ENCODE measurements at places on chromosomes 3 and 15.

DNA sequence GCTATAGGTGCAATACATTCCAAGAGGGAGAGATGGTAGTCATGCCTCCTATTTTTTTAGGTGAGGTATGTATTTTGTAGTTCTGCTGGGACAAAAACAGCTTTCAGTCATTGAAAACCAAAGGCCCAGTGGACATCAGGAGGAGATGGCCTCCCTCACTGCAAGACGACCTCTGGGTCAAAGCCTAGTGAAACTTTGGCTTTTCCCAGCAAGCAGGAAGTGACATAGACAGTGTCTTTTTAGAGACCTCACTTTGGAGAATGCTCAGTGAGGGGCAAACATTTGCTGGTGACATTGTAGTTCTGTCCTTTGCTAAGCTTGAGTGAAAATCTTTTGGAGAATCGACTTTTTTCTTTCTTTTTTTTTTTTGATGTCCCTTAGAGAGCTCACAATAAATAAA, 27.3 kb downstream of the LIPC start:
- DNase-seq = no peak

DNA sequence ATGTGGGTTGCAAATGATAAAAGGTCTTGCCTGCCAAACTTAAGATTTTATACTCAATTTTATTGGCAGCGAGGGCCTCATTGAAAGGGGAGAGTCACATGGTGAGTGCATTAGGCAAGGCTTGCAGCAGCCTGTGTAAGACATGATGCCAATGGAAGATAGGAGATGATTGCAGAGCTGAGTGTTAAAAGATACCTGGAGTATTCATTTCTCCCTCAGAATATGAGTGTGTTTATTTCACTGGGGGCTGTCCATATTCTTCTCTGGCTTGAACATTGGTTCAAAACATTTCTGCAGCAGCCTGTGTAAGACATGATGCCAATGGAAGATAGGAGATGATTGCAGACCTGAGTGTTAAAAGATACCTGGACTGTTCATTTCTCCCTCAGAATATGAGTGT, 165.2 kb upstream of the NUDT16 start:
- DNase-seq = no peak

GRCh38 chr15:53114960-53115359, 324.8 kb upstream of the ONECUT1 start:
- DNase-seq = no peak

DNA sequence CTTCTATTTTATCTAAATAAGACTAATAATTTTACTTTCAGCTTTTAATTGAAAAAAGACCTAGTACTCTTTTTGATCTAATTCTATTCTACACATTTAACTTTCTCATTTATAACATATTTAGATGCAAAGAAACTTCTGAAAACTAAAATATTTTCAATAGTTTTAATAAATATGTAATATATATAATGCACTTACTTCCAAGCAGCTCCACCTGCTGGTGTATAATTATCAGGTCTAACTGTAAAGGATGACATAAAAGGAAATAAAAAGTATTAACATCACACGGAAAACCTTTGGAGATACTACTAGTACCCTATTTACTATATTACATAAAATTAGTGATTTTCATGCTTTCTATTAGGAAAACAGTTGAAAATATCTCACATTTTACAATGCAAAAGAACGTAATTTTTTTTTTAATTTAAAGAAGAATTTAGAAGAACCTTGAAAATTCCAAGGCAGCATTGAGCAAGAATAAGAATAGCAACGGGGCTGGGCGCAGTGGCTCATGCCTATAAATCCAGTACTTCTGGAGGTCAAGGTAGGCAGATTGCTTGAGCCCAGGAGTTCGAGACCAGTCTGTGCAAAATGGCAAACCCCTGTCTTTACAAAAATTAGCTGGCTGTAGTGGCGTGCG, 10.2 kb downstream of the PLSCR5 start:
- no peak for DNase-seq

DNA sequence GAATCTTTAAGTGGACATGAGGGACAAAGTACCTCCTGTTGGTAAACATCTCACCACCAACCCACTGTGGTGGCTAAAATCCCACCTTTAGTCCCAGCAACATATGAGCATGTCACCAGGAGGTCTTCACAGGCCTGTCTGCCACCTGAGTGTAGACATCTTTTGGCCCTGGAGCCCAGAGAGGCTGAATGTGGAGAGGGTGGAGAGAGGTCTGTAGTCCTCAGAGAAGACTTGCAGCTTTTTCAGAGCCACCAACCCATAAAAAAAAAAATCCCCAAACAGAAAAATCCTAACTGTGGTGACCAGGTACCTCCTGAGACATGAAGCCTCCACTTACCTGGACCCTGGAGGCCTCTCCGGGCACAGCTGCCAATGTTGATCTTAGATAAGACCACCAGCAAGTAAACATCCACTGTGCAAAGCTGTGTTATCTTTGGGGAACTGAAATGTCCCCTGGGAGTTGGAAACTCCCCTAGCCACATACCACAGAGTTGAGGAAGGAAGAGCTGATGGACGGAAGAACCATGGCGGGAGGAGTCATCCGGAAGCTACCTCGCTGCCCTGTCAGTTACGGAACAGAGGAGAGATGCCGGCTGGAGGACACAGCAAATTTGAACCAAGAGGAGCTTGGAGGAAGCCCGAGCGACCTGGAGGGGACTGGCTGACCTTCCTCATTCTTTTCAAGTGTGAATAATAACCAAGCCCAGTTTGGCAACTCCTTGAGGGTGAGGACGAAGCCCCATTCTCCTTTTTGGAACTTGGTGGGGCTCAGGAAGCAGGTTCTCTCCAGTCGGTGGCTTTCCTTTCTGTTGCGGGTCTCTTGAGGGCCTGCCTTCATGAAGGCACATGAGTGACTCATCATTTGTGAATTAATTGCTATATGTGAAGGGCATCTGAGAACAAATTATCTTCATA, at the start of gene GHRL:
Gene GHRL (minus strand): TSS at position 443 of the 915 bp plus-strand sequence. CDS start 2,767 bp downstream, outside the sequence.
- DNase-seq = no peak

- DNase-seq = no peak
Measured at GRCh38 chr3:160754371-160754854, 1.6 kb upstream of the PPM1L start.

DNA sequence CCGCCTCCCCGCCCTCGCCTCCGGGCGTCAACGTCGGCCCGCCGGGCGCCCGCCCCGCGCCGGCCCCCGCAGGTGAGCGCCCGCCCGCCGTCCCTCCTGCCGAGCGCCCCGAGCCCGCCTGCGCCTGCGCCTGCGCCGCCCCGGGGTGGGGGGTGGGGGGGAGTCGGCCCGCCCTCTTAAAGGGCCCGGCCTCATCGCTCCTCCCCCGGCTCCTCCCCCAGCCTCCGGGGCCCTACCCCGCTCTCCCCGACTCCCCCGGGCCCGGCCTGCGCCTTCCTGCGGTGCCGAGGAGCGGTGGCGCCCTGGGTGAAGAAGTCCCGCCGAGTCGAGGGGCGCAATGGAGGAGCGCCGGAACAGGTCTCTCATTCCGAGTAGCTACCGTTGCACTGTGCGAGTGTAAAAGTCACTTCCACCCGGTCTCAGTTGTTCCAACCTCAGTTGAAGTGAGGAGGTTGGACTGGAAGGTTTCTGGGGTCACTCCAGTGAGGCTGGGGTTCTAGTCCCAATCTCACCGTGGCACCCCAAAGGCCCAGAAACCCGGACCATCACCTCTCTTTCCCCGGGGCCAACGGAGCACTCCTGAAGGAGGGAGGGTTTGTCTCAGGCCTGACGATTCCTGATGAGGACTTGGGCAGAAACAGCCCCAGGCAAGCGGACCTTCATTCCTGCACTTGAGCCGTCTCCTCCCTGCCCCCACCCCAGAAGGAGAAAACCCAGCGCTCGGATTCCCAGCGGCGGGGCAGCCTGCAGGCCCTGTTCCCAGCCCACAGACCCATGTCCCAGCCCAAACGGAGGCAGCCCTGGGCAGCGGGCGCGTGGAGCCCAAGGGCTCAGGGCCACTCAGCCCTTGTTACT, 1.5 kb upstream of the TNK2 start:
- DNase-seq = peak; percentile 67

GRCh38 chr15:64443747-64444621, 16.4 kb upstream of the ZNF609 start:
- DNase-seq = no peak

DNA sequence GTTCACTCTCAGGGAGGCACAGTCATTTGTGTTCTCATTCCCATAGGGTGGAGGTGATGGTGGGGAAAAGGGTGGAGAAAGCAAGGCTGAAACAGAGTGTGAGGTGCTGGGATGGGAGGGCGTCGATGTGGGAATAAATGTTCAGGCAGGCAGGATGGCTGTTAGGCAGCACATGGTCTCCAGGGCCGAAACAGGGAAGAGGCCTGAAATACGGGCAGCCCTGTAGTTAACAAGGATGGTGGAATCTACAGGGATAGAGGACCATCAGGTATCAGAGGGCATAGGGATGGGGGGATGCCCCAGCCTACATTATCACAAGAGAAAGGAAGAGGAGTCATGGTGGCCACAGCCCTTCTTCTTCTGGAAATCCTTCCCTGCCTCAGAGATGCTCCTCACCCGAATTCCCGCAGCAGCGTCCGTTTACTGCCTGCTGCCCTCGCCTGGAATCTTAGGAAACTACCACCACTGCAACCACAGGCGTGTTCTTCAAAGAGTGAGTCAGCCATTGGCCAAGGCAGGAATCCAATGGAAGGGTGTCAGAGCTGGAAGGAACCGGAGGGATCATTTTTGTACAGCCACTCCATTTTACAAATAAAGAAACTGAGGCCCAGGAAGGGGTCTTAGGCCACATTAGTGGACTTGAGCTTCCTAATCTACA, 49.7 kb upstream of the POMGNT2 start:
- no peak for DNase-seq

GRCh38 chr3:60011218-60011617, 961.4 kb upstream of the CFAP20DC start:
- DNase-seq = no peak

DNA sequence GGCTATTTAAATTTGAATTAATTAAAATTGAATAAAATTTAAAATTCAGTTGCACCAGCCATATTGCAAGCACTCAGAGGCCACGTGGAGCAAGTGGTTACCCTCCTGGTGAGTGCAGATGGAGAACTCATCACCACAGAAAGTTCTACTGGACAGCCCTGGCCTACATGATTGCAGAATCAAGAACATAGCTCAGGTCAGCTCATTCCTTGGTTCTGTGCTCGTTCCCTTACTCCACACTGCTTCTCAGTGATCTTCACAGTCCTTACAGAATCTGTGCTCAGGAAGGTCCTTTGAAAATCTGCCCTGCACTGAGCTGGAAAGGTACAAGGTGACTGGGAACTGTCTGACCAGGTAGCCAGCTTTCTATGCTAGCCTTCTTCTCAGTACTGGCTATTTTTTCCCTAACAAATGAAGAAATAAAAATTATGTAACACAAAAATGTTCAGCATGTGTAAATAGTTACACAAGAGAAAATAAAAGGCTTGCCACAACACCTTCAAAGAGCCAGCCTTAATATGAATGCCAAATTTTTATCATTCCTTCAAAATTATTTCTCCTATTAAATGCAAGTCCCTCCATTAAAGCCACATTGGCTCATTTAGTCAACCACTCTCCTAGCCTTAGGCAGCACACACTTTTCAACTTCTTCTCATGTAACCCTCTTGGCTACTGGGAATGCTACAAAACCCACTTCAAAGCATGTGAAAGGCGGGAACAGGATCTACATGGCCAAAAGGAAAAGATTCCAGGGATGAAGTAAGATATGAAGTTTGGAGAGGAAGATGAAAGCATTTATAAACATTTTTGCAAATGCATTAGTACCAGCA, 326.4 kb upstream of the WNT5A start:
- DNase-seq = no peak

DNA sequence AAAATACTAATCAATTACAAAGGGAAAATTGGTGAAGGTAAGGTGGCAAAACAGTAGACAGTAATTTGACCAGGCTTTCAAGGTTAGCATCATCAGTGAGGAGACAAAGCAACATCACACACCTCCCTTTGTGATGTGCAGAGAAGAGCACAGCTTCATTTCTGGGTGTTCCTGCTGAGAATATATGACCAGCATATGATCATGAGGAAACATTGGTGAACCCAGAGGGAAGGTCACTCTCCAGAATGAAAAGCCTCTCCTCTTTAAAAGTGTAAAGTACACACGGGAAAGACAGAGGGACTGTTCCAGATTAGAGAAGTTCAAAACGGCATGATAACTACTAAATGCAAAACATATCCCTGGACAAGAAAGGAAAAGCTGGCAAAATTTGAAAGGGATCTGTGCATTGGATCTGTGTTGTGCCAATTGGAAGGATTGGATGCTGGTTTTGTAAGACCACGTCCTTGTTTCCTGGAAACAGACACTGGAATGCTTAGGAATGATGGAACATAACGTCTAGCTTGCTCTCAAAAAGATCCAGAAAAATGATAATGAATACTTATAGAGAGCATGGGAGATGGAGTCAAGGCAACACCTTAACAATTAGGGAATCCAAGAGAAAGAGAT, 80.6 kb upstream of the MITF start:
- DNase-seq = no peak

- no peak for DNase-seq
Measured at GRCh38 chr15:85865070-85865684, 70.5 kb upstream of the KLHL25 start.

DNA sequence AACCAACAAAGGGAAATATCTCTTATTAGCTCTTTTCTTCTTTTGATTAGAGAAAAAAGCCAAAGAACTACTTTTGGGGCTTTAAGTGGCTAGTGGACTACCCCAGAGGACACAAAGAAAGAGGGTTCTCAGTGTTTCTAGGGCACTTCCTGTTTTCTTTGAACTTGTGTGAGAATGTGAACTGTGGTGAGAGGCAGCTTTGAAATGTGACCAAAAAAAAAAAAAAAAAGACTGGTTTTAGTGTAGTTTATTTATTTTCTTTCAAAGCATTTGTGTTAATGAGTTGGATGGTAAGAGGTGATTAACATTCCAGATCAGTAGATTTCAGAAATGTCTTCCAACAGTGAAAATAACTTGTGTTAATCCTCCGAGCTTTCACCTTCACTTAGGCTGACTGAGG, 32.4 kb downstream of the SELENOT start:
- DNase-seq = no peak

- no peak for DNase-seq
Measured at GRCh38 chr3:119206611-119207511, 33.5 kb downstream of the UPK1B start.

GRCh38 chr15:95550702-95551101, 779.8 kb upstream of the NR2F2 start:
- DNase-seq = no peak

GRCh38 chr3:29747991-29748390, 467.1 kb downstream of the RBMS3 start:
- DNase-seq = no peak

GRCh38 chr3:78317774-78318173, 1277.9 kb downstream of the ROBO2 start:
- no peak for DNase-seq

DNA sequence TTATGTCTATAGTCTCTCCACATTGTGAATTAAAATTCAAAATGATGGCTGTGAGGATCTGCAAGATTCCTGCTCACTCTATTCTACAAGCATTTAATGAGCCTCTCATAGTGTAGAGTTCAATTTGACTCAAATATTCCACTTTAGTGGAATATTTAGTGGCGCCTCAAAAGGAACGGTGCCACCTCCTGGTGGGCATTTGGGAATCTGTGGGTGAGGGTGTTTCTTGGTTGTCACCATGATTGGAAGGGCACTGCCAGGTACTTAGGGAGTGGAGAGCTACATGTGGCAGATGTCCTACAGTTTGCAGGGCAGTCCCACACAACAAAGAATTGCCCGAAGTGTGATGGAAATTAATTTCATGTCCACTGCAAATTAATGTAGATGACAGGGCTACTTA, 21.5 kb upstream of the KCNMB3 start:
- no peak for DNase-seq

All from stimulated activated CD4-positive, alpha-beta T cell treated with anti-CD3 and anti-CD28 coated beads, TNF-alpha, amount 100 ng/mL, for 48 hours (primary cell).